ENCODE measurements at places on chromosomes 7 and 10. TPM values are rescaled to one million over a fixed set of nuclear protein-coding genes. Genes with fewer than 3 reads are reported as not detected.

ST8SIA6 gene
- not detected for total RNA-seq

SVIL gene
- 8.9 TPM for total RNA-seq

INA gene
- total RNA-seq = 0.25 TPM

SCART1 gene
- 2.8 TPM for total RNA-seq

PAX4 gene
- total RNA-seq = not detected

ASAH2 gene
- total RNA-seq = 1.8 TPM

CPED1 gene
- not detected for total RNA-seq

KIF11 gene
- total RNA-seq = 44.4 TPM

GPR85 gene
- not detected for total RNA-seq

SUN3 gene
- not detected for total RNA-seq

MEPCE gene
- 38.3 TPM for total RNA-seq

AKR1C3 gene
- 0.29 TPM for total RNA-seq

ACBD7 gene
- 1.6 TPM for total RNA-seq

FAM13C gene
- not detected for total RNA-seq

TMEM236 gene
- total RNA-seq = 0.16 TPM

RNF32 gene
- total RNA-seq = 0.43 TPM

STOX1 gene
- total RNA-seq = 0.22 TPM

CCL26 gene
- total RNA-seq = not detected

MTG1 gene
- total RNA-seq = 48.9 TPM

FAM53B gene
- 15.1 TPM for total RNA-seq

SLF2 gene
- total RNA-seq = 29.0 TPM

GNB2 gene
- total RNA-seq = 192 TPM

LRRC18 gene
- total RNA-seq = not detected

STEAP2 gene
- not detected for total RNA-seq

KIAA1217 gene
- total RNA-seq = 0.67 TPM

PAPOLB gene
- not detected for total RNA-seq

NME8 gene
- not detected for total RNA-seq

DYNC1I1 gene
- total RNA-seq = not detected

MRPS24 gene
- 130 TPM for total RNA-seq

CALML5 gene
- total RNA-seq = not detected

BLNK gene
- not detected for total RNA-seq

ADAM12 gene
- 1.3 TPM for total RNA-seq

NODAL gene
- not detected for total RNA-seq

EPO gene
- not detected for total RNA-seq

FBH1 gene
- 47.2 TPM for total RNA-seq

CFAP70 gene
- 0.59 TPM for total RNA-seq

AQP1 gene
- 0.22 TPM for total RNA-seq

MRLN gene
- total RNA-seq = not detected

OR2A7 gene
- 2.1 TPM for total RNA-seq

NPTX2 gene
- not detected for total RNA-seq

CCL24 gene
- not detected for total RNA-seq

OR2A42 gene
- total RNA-seq = not detected

SLC16A12 gene
- not detected for total RNA-seq

ZNF853 gene
- 1.3 TPM for total RNA-seq

PKD2L1 gene
- not detected for total RNA-seq

SFTPD gene
- total RNA-seq = not detected

FRA10AC1 gene
- total RNA-seq = 15.8 TPM

KLLN gene
- total RNA-seq = 0.43 TPM

All from activated CD8-positive, alpha-beta T cell treated with anti-CD3 and anti-CD28 coated beads for 36 hours (primary cell).